ENCODE measurements at places on chromosomes 13 and 19. TPM values are rescaled to one million over a fixed set of nuclear protein-coding genes. Genes with fewer than 3 reads are reported as not detected.

DNA sequence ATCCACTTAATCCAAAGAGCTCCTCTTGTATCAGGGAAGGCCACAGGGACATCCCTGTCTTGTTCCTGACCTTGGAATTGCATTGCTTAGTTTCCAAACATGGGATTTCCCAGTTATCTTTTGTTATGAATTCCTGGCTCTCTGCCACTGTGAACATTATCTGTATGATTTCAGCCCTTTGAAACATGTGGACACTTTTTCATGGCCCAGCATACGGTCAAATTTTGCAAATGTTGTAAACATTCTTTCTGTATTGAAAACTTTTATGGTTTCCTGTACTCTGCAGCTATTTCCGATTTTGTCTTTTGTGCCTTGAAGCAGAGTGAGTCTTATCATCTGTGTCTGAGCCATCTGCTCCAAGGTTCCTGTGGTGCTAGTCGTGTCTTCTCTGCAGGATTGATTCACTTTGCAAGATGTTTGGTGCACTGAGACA, 4.5 kb upstream of the CFAP97D2 start:
- H3K36me3 ChIP-seq, result no peaks in the 10 kb centered on the region
- H3K4me3 ChIP-seq, result no peak overlapping the region
- no peak overlapping the region for H3K27ac ChIP-seq
- no peaks in the 10 kb centered on the region for H3K27me3 ChIP-seq
- DNase-seq, result no peak

- no peaks in the 10 kb centered on the region for H3K4me1 ChIP-seq
- H3K27me3 ChIP-seq, result no peaks in the 10 kb centered on the region
- DNase-seq, result no peak
- no peak overlapping the region for H3K4me3 ChIP-seq
These were observed 106.5 kb upstream of the OXGR1 start for GRCh38 chr13:97100821-97101220.

- H3K27ac ChIP-seq, result no peak overlapping the region
- no peak for DNase-seq
- H3K4me3 ChIP-seq, result no peak overlapping the region
- H3K27me3 ChIP-seq, result no peaks in the 10 kb centered on the region
- H3K36me3 ChIP-seq, result no peaks in the 10 kb centered on the region
These were observed 3.2 kb downstream of the EPN1 start for GRCh38 chr19:55678121-55678671.

GRCh38 chr19:56142897-56143434, 1.9 kb downstream of the ZNF444 start:
- no peaks in the 10 kb centered on the region for H3K27me3 ChIP-seq

- no peak for DNase-seq
- H3K4me1 ChIP-seq, result no peaks in the 10 kb centered on the region
These were observed 32.6 kb downstream of the SHISA2 start for GRCh38 chr13:26019251-26019650.

PODNL1 gene
- 0.63 TPM for polyA plus RNA-seq

Measured in ovary (tissue), 10 donors.